ENCODE measurements at places on chromosomes 1 and 21. TPM values are rescaled to one million over a fixed set of nuclear protein-coding genes. Genes with fewer than 3 reads are reported as not detected.

Gene S100A1
- total RNA-seq: 25.2 TPM

Gene TEX38
- total RNA-seq: not detected

Gene ELAPOR1
- 20.8 TPM for total RNA-seq

Gene MSH4
- total RNA-seq: not detected

Gene WNT9A
- 0.79 TPM for total RNA-seq

Data from lower leg skin (tissue), 4 donors.